ENCODE measurements at places on chromosomes 11 and 22.
A peak's percentile ranks its signal among the peaks of the same experiment; 100 is the strongest.

DNA sequence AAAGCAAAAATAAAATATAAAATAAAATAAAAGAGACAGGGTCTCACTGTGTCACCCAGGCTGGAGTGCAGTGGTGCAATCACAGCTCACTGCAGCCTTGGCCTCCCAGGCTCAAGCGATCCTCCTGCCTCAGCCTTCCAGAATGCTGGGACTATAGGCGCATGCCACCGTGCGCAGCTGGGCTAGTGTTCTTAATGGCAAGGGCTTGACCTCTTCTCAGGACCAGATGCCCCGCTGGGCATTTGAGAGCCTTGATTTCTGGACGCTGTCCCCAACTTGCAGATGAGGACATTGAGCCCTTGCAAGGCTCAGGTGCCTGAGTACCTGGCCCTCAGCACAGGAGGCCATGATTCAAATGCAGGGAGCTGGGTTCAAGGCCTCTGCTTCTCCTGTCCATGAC, 82.6 kb downstream of the DHCR7 start:
- no peak for DNase-seq

DNA sequence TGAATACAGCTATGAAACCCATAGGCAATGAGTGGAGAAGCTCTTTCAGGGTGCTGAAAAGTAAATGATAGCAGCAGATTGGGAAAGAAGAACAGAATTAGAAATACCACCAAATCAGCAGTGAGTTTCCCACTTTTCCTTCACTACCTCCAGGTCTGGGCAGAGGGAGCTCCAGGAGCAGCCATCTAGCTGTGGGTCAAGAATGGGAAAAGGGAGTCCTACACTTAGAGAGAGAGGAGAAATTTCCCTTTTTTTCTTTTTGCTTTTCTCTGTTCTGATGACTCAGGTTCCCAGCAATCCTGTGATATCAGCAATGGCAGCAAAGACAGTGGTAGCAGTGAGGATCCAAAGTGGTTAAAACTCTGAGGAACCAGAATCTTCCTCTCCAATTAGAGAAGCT, 263.9 kb downstream of the NXPE2 start:
- DNase-seq = no peak

DNA sequence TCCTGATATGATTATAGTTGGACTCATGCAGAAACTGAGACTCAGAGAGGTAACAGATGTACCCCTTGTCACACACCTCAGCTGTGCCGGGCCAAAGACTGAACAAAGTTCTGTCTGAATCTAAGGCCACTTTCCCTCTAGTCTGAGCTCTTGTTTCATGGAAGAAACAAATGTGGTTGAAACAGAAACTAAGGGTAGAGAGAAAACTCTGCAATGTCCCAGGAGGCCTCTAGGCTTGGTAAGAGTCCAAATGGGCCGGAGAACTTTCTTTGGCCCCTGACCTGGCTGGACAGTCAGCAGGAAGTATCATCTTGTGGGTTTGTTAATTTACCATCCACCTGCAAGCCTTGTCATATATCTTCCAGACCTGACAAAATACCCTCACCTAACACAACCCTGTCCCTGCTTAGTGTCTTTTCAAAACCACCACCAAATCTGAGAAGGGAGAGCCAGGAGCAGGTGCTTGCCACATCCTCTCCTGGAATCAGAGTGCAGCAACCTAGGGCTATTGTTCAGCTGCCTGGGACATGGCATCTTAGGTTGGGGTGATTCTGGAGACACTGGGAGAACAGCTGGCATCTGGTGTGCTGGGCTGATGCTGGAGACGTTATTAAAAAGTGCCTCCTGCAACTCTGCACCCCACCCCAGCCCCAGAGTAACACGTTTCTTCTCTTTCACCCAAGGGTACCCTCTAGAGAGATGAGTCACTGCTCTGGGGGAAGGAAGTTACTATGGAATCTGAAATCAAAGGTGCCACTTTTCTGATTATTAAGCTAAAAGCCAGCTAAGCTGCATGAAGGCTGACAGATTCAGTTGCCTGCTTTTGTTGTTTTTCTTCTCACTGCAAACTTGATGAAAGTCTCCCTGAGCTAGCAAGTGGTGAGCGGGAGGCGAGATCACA, 126.3 kb upstream of the TIMP3 start:
- no peak for DNase-seq

- DNase-seq = no peak
These were observed 77.2 kb downstream of the PISD start for GRCh38 chr22:31584804-31585160.

DNA sequence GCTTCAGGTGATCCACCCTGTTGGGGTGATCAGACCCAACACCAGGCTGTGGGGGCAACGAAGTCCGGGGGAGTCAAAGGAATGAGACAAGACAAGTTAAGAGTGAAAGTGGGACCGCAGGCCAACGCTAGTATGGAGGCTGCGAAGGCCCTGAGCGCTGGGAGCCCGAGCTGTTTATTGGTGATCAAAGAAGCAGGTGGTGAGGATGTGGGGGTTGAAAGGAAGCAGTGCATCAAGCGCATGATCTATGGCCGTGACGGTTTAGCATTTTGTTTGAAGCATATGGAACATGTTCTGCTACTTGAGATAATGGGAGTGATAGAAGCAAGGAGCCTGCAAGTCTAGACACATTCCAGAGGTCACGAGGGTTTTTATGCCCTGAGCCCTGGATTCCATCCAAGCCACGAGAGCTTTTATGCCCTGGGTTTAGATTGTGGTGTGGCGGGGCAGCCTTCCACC, 49.5 kb downstream of the MCHR1 start:
- peak; percentile 54 for DNase-seq

GRCh38 chr11:114776956-114777355, 98.6 kb downstream of the NXPE2 start:
- DNase-seq = no peak

GRCh38 chr11:29029452-29029851, 921.3 kb downstream of the METTL15 start:
- no peak for DNase-seq

DNA sequence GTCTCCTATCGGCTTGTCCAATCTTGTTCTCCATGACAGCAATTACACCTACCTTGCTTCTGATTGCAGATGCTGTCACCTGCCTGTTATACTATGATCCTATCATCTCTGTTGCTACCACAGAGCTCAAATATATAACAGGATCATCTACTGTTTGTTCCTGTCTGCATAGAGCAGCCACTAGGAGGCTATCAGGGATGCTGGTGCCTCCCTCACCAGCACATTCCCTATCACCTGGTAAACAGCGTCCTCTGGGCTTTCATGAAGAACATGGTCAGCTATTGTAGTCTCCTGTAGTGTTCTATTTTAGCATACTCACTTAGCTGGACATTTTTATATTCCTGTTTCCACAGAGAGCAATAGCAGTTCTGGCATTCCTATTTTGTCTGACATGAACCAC, 87.8 kb upstream of the FAT3 start:
- DNase-seq = no peak

DNA sequence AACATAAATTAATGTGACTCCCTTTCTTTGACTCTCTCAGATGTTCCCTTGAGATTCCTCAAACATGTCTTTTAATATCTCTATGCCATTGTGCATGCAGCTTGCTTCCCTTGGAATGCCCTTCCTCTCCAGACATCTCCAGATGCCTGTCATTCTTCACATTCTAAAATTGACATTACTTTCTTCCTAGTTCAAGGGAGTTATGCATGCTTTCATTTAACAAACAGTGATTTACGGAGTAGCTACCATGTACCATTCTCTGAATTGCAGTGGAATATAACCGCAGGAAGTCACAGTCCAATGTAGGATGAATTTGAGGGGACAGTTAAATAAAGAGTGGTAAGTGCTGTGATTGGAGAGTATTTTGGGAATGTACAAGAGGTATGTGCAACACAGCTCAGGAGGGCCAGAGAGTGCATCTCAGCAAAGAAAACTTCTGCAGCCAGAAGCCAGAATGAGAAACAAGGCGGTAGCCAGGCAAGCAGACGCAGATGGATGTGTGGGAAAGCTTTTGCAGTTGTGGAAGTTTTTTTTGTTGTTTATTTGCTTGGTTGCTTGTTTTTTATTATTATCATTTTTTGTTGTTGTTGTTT, 18.7 kb downstream of the MMP10 start:
- no peak for DNase-seq

GRCh38 chr22:25077964-25078363, 121.7 kb upstream of the CRYBB3 start:
- DNase-seq = no peak

DNA sequence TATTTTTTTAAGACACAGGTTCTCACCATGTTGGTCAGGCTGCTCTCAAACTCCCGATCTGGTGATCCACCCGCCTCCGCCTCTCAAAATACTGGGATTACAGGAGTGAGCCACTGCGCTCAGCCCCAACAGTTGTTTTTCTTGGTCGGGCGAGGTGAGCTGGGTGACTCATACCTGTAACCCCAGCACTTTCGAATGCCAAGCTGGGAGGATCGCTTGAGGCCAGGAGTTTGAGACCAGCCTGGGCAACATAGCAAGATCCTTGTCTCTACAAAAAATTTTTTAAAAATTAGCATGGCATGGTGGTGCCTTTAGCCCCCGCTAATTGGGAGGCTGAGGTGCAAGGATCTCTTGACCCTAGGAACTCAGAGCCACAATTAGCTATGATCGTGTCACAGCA, 7.0 kb upstream of the NF2 start:
- DNase-seq = peak; percentile 34
